ENCODE measurements at places on chromosomes 2 and 18.

GRCh38 chr2:74031959-74032287 lies 47.2 kb downstream of the TET3 start:
- peaks cover 27% of the 10 kb centered on the region for H3K4me1 ChIP-seq
- H3K4me3 ChIP-seq = no peak overlapping the region
- no peaks in the 10 kb centered on the region for H3K27me3 ChIP-seq
- DNase-seq = no peak
- peak overlapping the region; percentile 83 for H3K27ac ChIP-seq
- peaks cover 21% of the 10 kb centered on the region for H3K36me3 ChIP-seq

GRCh38 chr2:215401896-215402379 lies 33.9 kb downstream of the FN1 start:
- H3K27me3 ChIP-seq = no peaks in the 10 kb centered on the region
- H3K36me3 ChIP-seq = peaks cover 64% of the 10 kb centered on the region
- DNase-seq = no peak
- H3K27ac ChIP-seq = no peak overlapping the region

- H3K36me3 ChIP-seq = no peaks in the 10 kb centered on the region
- H3K27ac ChIP-seq = no peak overlapping the region
- peaks cover 7% of the 10 kb centered on the region for H3K4me1 ChIP-seq
- DNase-seq = no peak
- no peak overlapping the region for H3K4me3 ChIP-seq
- no peaks in the 10 kb centered on the region for H3K27me3 ChIP-seq
Observed at GRCh38 chr18:54616220-54616848, 25.3 kb downstream of the DYNAP start.

DNA sequence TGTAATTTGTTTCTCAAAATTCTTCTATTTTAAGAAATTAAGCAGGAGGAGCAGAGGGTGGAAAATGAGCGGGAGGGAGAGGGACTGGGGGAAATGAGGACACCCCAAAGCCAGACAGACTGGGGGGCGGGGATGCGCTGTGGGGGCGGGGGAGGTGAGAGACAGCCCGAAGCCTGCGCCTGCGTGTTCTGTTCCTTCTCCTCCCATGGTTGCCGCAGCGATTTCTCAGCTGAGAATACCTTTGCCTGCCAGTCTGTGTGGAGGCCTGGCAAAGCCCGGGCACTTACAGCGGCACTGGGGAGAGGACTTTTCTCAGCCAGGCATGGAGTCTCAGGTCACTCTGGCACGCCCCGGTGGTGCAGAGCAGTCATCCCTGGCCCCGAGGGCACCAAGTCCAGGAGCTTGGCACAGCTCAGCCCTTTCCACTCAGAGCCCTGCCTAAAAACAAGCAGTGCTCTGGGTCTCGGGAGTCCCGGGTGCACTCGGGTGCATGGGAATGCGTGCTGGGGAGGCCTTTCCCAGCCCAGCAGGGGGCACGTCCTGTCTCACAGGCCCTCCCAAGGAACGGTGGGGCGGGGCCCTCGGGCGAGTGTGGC lies 289.3 kb upstream of the HS6ST1 start:
- peaks cover 4% of the 10 kb centered on the region for H3K27me3 ChIP-seq
- no peak overlapping the region for H3K27ac ChIP-seq
- H3K4me1 ChIP-seq = peaks cover 31% of the 10 kb centered on the region
- H3K4me3 ChIP-seq = no peak overlapping the region
- no peak for DNase-seq

GRCh38 chr18:45374878-45375630 lies 240.2 kb upstream of the SLC14A2 start:
- no peaks in the 10 kb centered on the region for H3K36me3 ChIP-seq
- H3K4me1 ChIP-seq = peaks cover 23% of the 10 kb centered on the region
- H3K4me3 ChIP-seq = no peak overlapping the region
- H3K27me3 ChIP-seq = peaks cover 10% of the 10 kb centered on the region
- no peak for DNase-seq
- H3K27ac ChIP-seq = no peak overlapping the region

DNA sequence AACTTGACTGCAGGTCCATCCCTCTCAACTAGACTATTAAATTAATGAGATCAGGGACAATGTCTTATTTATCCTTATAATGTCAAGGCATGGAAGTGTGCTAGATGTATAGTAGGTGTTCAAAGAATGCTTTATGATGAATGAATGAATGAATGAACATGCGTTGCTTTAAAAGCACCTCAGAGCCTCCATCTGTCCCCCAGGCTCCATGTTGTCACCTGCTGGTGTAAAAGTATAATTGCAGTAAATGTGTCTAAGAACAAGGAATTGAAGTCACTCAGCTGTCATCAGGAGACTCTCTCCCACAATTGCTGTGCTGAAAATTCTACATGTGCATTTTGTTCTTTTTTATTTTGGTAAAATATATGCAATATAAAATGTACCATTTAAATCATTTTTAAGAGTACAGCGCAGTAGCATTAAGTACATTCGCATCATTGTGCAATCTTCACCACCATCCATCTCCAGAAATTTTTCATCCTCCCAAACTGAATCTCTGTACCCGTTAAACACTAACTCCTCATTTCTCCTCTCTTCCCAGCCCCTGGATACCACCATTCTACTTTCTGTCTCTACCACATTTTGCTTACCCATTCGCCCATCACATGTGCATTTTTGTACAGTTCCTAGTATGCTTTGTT lies 52.6 kb downstream of the GNAL start:
- H3K27me3 ChIP-seq = peaks cover 8% of the 10 kb centered on the region
- no peak overlapping the region for H3K27ac ChIP-seq
- H3K4me1 ChIP-seq = peaks cover 3% of the 10 kb centered on the region
- H3K4me3 ChIP-seq = no peak overlapping the region

GRCh38 chr2:185384822-185385560 lies 353.6 kb upstream of the FSIP2 start:
- no peak for DNase-seq
- no peak overlapping the region for H3K4me3 ChIP-seq
- no peak overlapping the region for H3K27ac ChIP-seq
- no peaks in the 10 kb centered on the region for H3K4me1 ChIP-seq
- H3K27me3 ChIP-seq = no peaks in the 10 kb centered on the region

DNA sequence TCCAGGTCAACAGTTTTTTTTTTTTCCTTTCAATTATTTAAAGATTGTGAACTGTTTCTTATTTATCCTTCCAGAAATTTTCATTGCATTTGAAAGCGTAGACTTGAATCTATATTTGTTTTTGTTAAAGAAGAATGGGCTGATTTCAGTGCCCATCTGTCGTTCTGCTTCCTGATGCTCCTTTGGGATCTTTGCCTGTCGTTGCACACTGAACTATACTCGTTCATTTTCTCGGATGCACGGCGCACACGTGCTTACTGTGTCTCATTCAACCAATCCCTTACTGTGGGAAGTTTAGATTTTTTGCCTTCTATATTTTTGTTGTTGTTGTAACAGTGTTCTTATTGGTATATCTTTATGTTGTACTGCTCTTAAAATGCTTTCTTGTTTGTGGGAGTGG lies 149.7 kb downstream of the VAPA start:
- H3K27me3 ChIP-seq = peaks cover 8% of the 10 kb centered on the region

DNA sequence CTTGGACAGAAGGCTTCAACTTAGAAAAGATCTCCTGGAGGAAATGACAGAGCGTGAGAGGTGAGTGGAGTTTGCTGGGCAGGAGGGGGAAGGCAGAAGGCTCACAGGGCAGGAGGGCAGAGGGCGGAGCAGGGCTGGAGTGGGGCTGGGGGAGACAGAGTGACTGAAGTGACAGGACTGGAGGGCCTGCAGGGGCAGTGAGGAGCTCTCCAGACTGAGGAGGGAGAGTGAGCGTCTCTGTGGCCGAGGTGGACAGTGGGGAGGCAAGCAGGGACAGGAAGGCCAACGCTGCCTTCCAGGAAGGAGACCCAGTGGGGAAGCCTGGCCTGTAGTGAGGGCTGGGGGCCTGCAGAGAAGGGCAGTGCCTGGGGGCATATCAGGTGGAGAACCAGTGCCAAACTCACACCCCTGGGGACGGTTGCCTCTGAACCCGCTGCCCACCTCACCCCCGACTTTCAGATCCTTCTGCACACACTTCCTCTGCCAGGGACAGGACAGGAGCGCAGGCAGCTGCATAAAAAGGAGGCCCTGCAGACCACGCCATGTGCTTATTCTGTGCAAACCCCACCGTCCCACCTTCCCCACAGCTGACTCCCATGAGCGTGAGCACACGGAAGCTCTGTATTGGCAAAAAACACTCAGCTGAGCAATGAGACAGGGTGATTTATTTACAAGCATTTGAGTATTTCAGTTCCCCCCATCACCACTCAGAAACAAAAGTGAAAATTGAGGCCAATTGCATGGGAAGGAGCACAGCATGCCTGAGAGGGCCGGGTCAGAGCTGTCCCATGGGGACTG lies 244.3 kb downstream of the FAM210A start:
- H3K36me3 ChIP-seq = no peaks in the 10 kb centered on the region
- peaks cover 15% of the 10 kb centered on the region for H3K27me3 ChIP-seq
- DNase-seq = no peak
- H3K27ac ChIP-seq = no peak overlapping the region

GRCh38 chr2:226002438-226002837 lies 602.9 kb downstream of the NYAP2 start:
- H3K36me3 ChIP-seq = no peaks in the 10 kb centered on the region
- no peak for DNase-seq
- H3K4me3 ChIP-seq = no peak overlapping the region
- H3K27me3 ChIP-seq = no peaks in the 10 kb centered on the region
- H3K4me1 ChIP-seq = no peaks in the 10 kb centered on the region

GRCh38 chr2:157032017-157032416 lies 225.5 kb upstream of the GALNT5 start:
- H3K36me3 ChIP-seq = no peaks in the 10 kb centered on the region
- H3K4me1 ChIP-seq = no peaks in the 10 kb centered on the region
- no peaks in the 10 kb centered on the region for H3K27me3 ChIP-seq
- no peak overlapping the region for H3K4me3 ChIP-seq
- DNase-seq = no peak

DNA sequence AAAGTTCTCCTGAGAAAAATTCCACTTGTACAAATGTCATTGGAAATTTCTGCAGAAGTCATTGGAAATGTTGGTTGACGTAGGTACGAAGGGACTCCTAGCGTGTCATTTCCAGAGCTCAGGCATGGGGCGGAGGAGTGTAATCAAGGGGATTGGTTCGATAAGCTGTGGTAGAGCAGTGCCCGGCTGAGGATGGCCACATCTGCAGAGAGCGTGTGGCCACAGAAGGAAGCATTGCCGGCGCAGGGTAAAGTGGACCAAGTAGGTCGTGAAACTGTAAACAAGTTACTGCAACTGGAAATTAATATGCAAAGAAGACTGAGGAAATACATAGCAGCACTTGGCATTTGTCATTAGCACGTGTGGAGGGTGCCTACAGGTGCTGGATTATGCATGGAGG lies 101.8 kb downstream of the DGKD start:
- no peak overlapping the region for H3K4me3 ChIP-seq
- H3K27ac ChIP-seq = no peak overlapping the region
- H3K4me1 ChIP-seq = no peaks in the 10 kb centered on the region
- H3K36me3 ChIP-seq = peaks cover 53% of the 10 kb centered on the region

DNA sequence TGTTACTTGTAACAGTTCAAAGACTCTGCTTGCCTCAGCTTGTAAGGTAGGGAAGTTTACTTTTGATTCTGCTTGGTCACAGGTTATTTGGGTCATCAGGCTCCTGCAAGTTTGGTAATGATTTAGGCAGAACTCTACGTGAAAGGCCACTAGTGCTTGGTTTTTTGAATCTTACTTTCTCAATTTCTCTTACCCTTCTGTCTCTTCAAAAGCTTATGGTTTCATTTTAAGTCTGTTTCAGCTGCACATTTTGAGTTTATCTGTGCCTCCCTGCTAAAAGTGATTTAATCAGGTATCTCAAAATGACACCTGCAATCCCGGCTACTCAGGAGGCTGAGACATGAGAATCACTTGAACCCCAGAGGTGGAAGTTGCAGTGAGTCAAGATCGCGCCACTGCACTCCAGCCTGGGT lies 26.3 kb upstream of the MOCOS start:
- no peak overlapping the region for H3K4me3 ChIP-seq
- H3K27me3 ChIP-seq = no peaks in the 10 kb centered on the region
- no peak for DNase-seq
- no peak overlapping the region for H3K27ac ChIP-seq
- no peaks in the 10 kb centered on the region for H3K4me1 ChIP-seq

GRCh38 chr2:205814039-205814364 lies 131.7 kb downstream of the NRP2 start:
- H3K4me1 ChIP-seq = peaks cover 14% of the 10 kb centered on the region
- peaks cover 4% of the 10 kb centered on the region for H3K27me3 ChIP-seq
- no peak for DNase-seq
- H3K4me3 ChIP-seq = no peak overlapping the region
- H3K27ac ChIP-seq = no peak overlapping the region

DNA sequence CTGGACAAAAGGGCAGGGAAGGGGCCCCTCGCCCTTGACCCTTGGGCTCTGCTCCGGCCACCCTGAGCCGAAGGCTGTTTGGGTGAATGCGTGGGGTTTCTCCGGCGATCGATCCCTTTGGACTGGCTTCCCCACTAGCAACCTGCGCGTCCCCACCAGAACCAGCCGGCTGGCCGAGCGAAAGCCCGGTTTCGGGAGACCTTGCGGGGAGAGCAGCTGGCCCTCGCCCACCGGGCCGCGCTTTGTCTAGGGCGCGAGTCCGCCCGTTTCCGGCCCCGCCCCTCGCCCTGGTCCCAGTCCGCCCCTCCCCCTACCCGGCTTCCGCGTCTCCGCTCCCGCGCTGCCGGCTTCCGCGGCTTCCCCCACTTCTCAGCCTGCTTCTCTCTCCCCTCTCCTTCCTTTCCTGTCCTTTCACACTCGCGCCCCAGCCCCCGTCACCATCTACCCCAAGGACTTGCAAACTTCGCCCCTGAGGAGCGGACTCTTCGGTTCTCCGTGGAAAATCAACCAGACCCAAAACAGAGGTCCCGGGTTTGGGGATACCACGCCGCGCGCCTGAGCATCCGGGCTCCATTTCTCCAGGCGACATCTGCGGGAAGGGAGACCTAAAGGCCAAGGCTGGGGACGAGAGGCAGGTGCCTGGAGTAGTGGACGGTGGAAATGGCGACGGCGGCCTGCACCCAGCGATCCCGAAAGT lies 48.0 kb upstream of the ATP6V1B1 start:
- H3K27me3 ChIP-seq = peaks cover 100% of the 10 kb centered on the region
- no peaks in the 10 kb centered on the region for H3K36me3 ChIP-seq
- peak; percentile 78 for DNase-seq
- peaks cover 26% of the 10 kb centered on the region for H3K4me1 ChIP-seq
- no peak overlapping the region for H3K27ac ChIP-seq

GRCh38 chr18:8162802-8163201 lies 446.4 kb upstream of the RAB12 start:
- no peak for DNase-seq
- H3K4me1 ChIP-seq = no peaks in the 10 kb centered on the region
- peaks cover 9% of the 10 kb centered on the region for H3K36me3 ChIP-seq
- H3K27ac ChIP-seq = peak overlapping the region; percentile 79
- no peak overlapping the region for H3K4me3 ChIP-seq

Measured in nephron progenitor cell (in vitro differentiated cells).